Subcutaneous preadipocyte (primary cell): ENCODE measurements at places on chromosomes 4 and X. TPM values are rescaled to one million over a fixed set of nuclear protein-coding genes. Genes with fewer than 3 reads are reported as not detected.

The XKRX gene
- under 0.01 TPM in 1 of 2 replicates, not detected in the other for total RNA-seq

The HPSE gene
- total RNA-seq, result 1.8 and 3.7 TPM in 2 replicates

The CAPN6 gene
- total RNA-seq, result under 0.01 TPM in 1 of 2 replicates, not detected in the other

The SASH3 gene
- not detected in 2 replicates for total RNA-seq

The GPR119 gene
- total RNA-seq, result not detected in 2 replicates

The SSX1 gene
- not detected in 2 replicates for total RNA-seq

The IGFBP7 gene
- 4.4 and 4.5 TPM in 2 replicates for total RNA-seq

The PPP2R2C gene
- under 0.01 and 0.20 TPM in 2 replicates for total RNA-seq

The TMSB15A gene
- total RNA-seq, result 1.1 and 1.4 TPM in 2 replicates
